A375 (cell line): ENCODE measurements at places on chromosomes 6 and 20. TPM values are rescaled to one million over a fixed set of nuclear protein-coding genes. Genes with fewer than 3 reads are reported as not detected.

Gene MAP7
- 0.49 and 0.77 TPM in 2 replicates for total RNA-seq

Gene ULBP3
- total RNA-seq: 7.1 and 14.2 TPM in 2 replicates

Gene PLCB4
- 5.7 and 7.5 TPM in 2 replicates for total RNA-seq

Gene SPAG4
- total RNA-seq: 11.2 and 13.6 TPM in 2 replicates

Gene C4A
- total RNA-seq: 0.94 and 2.3 TPM in 2 replicates

Gene TNXB
- total RNA-seq: 1.3 and 2.7 TPM in 2 replicates

Gene TRIM38
- 4.1 and 4.3 TPM in 2 replicates for total RNA-seq

Gene BTNL2
- total RNA-seq: not detected in 2 replicates

Gene SLPI
- not detected in 2 replicates for total RNA-seq

Gene COL12A1
- total RNA-seq: 24.8 and 27.5 TPM in 2 replicates

Gene GRIK2
- total RNA-seq: 5.8 and 9.0 TPM in 2 replicates

Gene SLC17A2
- total RNA-seq: not detected in 2 replicates

Gene TRDN
- total RNA-seq: 0.24 TPM in 1 of 2 replicates, not detected in the other

Gene LY6G5C
- 0.94 TPM in 1 of 2 replicates, not detected in the other for total RNA-seq

Gene GMDS
- 9.0 and 11.5 TPM in 2 replicates for total RNA-seq

Gene AGER
- total RNA-seq: 0.64 and 2.6 TPM in 2 replicates

Gene POM121L2
- not detected in 2 replicates for total RNA-seq

Gene ASIP
- not detected in 2 replicates for total RNA-seq

Gene HLA-G
- not detected in 2 replicates for total RNA-seq

Gene PI3
- not detected in 2 replicates for total RNA-seq

Gene ATP9A
- 14.0 TPM in 2 replicates for total RNA-seq

Gene FOXS1
- total RNA-seq: not detected in 2 replicates
